ENCODE measurements at places on chromosomes 13 and 19.

GRCh38 chr13:94479616-94480015, at the start of gene DCT:
Gene DCT (minus strand): TSS chr13:94479682. CDS start chr13:94479255, 427 bp downstream.
- no peak for DNase-seq

DNA sequence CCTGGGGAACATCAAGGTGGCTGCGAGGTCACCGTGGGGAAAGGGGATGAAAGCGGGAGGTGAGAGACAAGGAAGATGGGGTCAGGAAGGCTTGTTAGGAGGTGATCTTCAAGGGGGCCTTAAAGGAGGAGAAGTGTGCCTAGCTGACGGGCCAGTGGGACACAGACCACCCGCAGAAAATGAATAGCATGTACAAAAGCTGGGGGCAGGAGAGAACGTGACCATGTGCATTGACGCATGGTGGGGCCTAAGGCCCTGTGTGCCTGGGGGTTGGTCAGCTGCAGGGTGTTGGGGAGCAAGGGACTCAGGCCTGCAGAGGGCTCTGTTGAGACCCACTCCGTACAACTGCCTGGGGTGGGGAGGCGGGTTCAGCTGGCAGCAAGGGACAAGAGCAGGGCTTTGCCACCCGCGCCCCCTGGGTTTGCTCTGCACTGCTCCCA, 5.9 kb downstream of the RAB8A start:
- DNase-seq, result no peak

DNA sequence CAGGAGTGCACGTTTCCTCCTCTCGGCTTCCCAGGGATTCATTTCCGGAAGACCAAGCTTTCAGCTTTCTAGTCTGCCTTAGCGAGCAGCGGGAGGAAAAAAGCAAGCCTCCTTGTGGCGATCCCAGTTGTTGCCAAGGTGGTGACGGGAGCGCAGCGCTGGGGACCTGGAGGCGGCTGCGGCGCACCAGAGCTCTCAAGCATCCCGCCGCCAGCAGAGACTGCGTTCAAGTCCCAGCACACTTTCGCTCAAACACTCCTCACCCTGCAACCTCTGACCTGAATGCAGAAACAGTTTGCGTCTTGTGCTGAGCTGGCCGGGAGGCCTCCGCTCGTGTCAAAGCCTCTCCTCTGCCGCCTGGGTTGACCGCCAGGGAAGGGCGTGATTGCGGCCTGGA, 4.9 kb downstream of the GSX1 start:
- DNase-seq, result no peak

GRCh38 chr19:47839913-47840312, 18.2 kb downstream of the CRX start:
- no peak for DNase-seq

GRCh38 chr13:47303626-47304025, 406.8 kb upstream of the HTR2A start:
- DNase-seq, result no peak

GRCh38 chr19:28869459-28869858, 343.5 kb downstream of the UQCRFS1 start:
- no peak for DNase-seq

- peak; percentile 98 for DNase-seq
Observed at GRCh38 chr19:38849147-38849859, 483 bp downstream of the HNRNPL start.

GRCh38 chr19:40612831-40613689, 11.9 kb downstream of the LTBP4 start:
- DNase-seq, result peak; percentile 54

- peak; percentile 52 for DNase-seq
Observed at GRCh38 chr19:55640577-55641425, at the start of gene ZNF580. Gene ZNF580 (plus strand): TSS chr19:55641002. CDS start chr19:55642509, 1,507 bp downstream.

DNA sequence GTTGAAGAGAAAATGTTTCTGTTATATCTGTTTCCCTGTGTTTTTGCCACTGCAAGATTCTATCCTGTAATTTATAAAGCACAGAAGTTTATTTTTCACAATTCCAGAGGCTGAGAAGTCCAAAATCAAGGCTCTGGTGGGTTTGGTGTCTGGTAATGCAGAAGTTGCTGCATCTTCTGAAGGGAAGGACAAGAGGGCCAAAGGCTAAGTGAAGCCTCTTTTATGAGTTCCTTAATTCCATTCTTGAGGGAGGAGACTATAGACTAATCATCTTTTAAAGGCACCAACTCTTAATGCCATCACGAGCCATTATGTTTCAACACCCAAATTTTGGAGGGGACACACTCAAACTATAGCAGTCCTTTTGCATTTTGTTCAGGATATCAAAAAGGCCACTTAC, 34.1 kb upstream of the WDFY2 start:
- no peak for DNase-seq

DNA sequence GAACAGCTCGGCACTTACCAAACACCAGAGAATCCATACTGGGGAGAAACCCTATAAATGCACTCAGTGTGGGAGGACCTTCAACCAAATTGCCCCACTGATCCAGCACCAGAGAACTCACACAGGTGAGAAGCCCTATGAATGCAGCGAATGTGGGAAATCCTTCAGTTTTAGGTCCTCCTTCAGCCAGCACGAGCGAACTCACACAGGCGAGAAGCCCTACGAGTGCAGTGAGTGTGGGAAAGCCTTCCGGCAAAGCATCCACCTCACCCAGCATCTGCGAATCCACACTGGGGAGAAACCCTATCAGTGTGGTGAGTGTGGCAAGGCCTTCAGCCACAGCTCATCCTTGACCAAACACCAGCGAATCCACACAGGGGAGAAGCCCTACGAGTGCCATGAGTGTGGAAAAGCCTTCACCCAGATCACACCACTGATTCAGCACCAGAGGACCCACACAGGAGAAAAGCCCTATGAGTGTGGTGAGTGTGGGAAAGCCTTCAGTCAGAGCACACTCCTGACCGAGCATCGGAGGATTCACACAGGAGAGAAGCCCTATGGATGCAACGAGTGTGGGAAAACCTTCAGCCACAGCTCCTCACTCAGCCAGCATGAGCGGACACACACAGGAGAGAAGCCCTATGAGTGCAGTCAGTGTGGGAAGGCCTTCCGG, 8.3 kb downstream of the ZNF135 start:
- DNase-seq, result no peak

DNA sequence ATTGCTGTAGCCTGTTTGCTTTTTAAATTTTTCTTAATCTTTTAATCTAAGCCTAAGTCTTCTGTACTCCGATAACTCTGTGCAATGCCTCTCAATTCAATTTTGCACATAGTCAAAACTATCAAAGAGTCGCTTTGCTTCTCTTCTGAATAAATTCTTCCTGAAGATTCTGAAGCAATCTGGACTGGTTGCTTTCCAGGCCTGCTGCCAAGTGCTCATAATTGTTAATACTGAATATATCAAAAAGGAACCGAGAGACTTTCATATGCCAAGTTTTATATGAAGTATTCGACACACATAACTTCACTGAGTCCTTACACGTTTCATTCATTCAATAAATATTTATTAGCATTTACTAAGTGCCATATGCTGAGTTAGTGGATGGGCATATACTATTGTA, 91.3 kb downstream of the EDNRB start:
- DNase-seq, result no peak

- no peak for DNase-seq
Observed at GRCh38 chr13:46126056-46126455, 21.2 kb upstream of the CPB2 start.

DNA sequence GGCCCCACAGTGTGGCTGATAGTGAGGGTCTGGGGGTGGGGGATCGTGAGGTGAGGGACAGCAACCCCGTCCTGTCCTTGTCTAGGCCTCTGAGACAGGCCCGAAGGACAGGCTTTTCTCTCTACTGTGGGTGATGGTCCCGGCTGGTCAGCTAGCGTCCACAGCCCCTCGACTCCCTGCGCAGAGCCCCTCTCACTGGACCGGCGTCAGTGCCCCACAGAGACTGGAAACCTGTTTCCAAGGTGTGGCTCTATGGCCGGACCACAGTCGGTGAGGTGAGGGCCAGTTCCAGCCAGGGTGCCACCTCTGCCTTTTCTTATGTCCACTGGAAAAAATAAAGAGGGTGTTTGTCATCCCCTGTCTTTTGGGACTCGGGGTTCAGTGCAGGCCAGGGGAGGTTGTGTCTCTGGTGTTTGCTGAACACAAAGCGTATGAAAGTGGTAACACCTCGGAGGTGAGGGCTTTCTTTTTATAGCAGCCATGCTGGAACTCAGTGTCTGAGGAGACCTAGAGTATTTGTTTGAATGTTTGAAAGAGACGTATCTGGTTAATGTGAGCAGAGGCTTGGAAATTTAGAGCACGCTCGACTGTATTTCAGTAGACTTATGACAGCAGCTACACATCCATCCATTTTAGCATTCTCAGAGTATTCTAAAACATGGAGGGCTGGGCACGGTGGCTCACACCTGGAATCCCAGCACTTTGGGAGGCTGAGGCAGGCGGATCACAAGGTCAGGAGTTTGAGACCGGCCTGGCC, 22.8 kb downstream of the ATP11A start:
- no peak for DNase-seq

DNA sequence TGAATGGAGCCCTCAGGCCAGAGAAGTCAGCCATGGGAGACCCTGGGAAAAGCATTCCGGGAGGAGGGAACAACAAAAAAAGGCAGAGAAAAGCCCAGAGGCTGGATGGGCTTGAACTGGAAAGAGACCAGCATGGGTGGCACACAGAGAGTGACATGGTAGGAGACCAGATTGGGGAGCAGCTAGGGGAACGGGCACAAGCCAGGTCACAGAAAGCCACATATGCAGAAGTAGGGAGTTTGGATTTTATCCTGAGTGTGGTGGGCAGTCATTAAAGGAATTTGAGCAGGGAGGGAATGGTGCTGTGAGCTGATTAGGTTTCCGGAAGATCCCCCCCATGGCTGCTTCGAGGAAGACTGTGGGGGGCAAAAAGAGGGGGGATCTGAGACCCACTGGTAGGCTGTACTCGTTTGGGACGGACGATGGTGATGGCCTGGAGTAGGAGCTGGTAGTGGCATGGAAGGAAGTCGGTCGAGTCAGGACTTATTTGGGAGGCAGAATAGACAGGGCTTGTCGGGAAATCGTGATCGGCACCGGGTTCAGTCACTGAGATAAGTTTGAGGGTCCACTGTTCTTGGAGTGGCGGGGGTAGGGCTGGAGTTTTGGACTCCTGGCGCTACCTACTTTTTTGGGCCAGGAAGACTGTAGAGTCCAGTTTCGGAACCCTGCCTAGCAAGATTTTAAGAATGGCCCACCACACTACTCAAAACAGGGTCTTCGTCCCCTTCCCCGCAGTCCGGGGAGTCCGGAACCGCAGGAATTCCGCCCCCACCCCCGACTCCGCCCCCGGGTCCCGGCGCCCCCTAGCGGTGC, 949 bp downstream of the SERTAD1 start:
- no peak for DNase-seq

- DNase-seq, result no peak
Observed at GRCh38 chr13:46487748-46488147, 65.2 kb upstream of the LRCH1 start.

GRCh38 chr13:52003541-52003940, 7.7 kb downstream of the ATP7B start:
- no peak for DNase-seq

GRCh38 chr13:25503856-25504255, 132.1 kb downstream of the ATP8A2 start:
- DNase-seq, result no peak

- no peak for DNase-seq
Observed at GRCh38 chr13:79190932-79191331, 215.1 kb downstream of the RBM26 start.

DNA sequence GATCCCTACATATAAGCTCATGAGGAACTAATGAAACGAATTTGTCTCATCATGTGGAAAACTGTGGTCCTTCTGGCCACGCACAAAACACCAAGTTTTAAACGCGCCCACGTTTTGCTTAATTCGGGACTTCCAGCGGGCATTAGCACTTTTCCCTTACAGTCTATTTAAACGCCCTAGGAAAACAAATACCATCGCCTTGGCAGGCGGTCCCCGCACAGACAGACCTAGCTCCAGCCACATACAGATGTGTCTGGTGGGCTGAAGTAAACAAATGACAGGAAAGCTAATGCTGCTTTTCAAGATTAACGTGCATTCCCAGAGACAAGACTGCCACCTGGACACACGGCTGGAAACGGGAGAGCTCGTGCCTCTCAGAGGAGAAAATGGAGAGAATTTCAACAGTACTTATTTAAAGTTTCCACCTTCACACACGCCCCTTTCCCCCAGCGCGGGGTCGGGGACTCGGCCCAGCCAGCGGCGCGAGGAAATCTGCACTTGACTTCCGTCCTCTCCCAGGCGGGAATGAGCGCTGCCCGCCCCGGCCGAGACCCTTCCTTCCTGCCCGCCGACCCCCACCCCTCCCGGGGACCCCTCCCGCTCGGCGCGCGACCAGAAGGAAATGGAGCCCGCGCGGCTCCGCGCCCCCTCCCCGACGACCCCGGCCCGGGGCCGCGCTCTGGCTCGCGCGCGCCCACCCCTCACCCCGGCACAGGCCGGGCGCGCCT, 931 bp downstream of the USP12 start:
- DNase-seq, result peak; percentile 38

DNA sequence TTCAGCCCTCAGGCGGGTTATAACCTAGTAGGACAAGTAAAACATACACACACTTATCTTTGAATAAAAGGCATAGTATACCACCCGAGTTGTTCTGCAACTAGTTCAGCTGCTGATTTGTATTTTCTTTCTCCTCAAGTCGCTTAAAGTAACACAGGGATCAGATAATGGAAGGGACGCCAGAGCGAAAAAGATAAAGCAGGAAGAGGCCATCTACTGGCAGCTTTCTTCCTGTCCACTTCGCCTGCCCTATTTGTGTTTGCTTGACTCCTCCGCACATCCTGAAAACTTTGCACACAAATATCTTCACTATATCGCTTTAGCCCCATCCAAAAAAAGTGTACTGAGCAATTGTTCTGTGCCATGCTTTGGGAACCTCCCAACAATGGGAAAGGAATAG, 238.0 kb upstream of the SOX21 start:
- DNase-seq, result no peak

- DNase-seq, result no peak
Observed at GRCh38 chr13:32200741-32201140, 114.4 kb downstream of the ZAR1L start.

GRCh38 chr13:99231721-99232120, 26.5 kb downstream of the GPR18 start:
- no peak for DNase-seq

DNA sequence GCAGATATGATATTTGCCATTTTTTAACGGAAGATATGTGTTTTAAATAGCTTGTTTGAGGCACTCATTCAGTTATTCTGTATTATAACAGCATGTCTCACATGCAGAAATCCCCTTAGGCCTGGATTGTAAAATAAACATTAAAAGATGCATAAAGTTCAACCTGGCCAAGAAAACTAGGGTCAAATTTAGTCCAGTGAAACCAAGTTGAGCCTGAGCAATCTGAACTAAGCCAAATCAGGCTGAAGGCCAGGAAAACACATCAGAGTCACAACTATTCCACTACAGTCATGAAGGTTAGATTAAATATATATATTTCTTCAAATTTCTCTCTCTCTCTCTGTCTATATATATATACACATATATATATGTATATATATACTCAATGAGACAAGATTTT, 504.8 kb downstream of the SLITRK1 start:
- DNase-seq, result no peak

DNA sequence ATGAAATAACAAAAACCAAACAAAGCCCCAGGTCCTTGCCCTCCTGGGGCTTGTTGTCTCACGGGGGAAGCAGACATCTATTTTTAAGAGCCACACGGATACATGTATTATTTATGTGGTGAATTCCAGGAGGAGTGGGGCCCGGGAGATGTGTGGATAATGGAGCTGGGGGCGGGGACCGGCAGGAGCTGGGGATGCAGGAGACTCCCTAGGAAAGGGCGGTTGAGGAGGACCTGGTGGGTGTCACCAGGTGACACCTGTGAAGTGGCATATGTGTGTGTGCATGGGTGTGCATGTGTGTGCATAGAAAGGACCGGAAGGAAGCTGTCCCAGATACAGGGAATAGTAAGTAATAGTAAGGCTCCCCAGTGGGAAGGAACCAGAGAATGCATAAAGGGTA, 148.9 kb downstream of the URI1 start:
- no peak for DNase-seq

GRCh38 chr19:7980635-7981121, 24.8 kb downstream of the ELAVL1 start:
- no peak for DNase-seq
